ENCODE measurements at places on chromosomes 3 and 15.

DNA sequence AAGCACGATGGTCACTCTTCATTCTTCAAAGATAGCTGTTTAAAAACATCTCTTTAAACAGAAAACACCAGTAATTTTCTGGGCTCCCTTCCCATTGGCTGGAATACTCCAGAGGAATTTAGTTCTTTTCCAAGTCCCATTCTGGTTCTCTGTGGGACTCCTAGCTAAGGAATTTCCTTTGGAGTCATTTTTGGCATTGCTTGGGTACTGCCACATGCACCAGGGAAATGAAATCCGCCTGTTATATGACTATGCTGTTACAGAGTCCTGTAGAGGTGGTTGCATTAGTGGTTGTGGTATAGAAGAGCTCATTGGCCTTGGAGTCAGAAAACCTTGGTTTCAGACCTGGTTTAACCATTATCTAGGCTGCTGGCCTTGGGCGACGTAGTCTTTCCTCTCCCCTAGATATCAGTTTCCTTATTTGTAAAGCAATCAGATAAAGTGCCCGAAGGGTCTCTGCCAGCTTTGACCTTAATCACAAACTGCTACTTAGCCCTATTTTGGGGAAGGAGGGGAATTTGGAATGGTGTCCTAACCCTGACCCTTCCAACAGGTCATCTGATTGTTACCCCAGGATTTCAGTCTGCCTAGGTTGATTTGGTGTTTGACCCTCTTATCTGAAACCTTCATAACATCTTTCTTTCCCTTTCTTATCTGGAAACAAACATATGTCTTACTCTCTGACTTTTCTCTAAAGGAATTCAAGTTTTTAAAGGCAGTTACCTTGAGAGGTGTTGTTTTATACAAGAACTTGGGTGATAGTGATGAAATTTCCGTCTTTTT lies 13.4 kb downstream of the RTP1 start:
- peak; percentile 13 for DNase-seq

DNA sequence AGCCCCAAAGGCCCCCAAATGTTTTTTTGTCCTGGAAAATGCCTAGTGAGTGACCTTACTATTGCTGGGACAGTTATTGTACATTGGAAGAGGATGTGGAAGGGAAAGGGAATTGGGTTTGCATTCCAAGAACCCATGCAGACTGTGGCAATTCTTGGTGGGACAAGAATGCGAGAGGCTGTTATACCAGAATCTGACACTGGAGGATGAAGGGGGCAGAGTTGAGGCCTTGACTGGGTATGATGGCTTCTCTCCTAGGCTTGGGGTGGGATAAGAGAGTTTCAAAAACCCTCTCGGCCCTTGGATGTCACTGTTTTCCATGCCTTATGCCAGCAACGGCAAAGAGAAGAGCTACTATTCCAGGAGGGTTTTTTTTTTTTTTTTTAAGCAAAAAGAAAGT lies 25.3 kb downstream of the IL16 start:
- DNase-seq: no peak

GRCh38 chr15:38129531-38130204 lies 123.0 kb upstream of the SPRED1 start:
- no peak for DNase-seq

DNA sequence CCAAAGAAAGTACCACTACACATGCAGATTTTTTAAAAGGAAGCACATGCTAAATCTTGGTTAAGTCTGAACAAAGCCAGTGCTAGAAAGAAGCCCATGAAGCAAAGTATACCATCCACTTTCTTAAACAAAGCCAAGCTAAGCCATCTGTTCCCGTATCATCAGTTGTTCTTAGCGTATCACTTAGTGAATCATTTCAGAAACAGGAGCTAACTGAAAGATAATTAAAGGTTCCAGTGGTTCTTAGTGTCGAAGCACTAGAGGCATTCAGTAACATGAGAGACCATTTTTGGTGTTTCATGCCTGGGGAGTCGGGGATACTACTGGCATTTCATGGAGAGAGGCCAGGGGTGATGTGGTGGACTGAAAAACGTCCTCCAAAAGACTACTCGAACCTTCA lies 12.8 kb downstream of the UBXN7 start:
- DNase-seq: no peak

DNA sequence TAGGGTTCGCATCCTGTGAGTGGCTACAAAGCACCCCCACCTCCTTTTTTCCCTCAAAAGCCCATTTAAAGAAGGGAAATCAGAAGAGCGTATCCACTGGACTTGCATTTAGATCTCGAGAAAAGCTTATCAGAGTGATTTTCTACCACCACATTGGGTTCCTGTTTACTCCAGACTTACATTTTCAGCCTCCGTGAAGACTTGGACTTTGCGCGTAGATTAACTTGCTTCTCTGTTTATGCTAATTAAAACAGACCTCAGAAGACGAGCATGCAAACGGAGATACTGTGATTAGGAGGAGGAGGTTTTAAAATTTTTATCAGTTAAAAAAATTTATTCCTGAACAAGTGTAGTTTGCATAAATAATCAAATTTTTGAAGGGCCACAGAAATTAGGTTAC lies 115.7 kb downstream of the AKAP13 start:
- no peak for DNase-seq

- no peak for DNase-seq
Measured at GRCh38 chr15:67413770-67414390, 107.1 kb upstream of the C15orf61 start.

GRCh38 chr3:157240408-157240807 lies 80.5 kb upstream of the CCNL1 start:
- DNase-seq: no peak

- DNase-seq: no peak
Measured at GRCh38 chr3:159091936-159092335, 290.1 kb downstream of the MFSD1 start.

GRCh38 chr3:180828723-180829408 lies 83.6 kb upstream of the FXR1 start:
- no peak for DNase-seq

- DNase-seq: no peak
Measured at GRCh38 chr3:174505266-174505665, 353.9 kb upstream of the NAALADL2 start.

GRCh38 chr15:65372787-65373067 lies 5.1 kb downstream of the IGDCC3 start:
- DNase-seq: no peak

DNA sequence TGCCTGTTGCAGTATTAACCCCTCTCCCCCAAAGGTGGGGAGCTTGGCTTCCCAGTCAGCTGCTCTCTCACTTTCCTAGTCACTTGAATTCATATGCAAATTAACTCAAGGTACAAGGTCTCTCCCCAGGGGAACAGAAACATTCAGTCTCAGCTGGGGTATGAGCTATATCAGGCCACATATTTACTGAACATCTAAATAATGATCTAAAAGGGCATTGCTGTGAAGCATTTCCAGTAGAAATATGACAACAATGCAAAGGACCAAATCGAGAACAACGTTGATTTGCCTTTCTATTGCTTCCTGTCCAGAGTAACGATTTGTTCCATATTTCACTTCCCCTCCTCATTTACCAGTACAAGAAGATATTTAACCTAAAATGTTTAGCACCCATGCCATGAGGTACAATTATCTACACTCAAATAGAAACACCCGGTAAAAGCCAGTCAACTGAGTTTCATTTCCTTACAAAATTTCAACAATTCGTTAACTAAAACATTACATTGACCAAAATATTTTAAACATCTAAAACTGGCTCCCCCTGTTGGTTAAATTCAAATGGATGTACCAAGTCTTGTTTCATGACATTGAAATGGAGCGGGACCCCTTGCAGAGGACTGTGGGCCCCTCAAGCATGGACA lies 36.5 kb upstream of the KLHL6 start:
- no peak for DNase-seq

DNA sequence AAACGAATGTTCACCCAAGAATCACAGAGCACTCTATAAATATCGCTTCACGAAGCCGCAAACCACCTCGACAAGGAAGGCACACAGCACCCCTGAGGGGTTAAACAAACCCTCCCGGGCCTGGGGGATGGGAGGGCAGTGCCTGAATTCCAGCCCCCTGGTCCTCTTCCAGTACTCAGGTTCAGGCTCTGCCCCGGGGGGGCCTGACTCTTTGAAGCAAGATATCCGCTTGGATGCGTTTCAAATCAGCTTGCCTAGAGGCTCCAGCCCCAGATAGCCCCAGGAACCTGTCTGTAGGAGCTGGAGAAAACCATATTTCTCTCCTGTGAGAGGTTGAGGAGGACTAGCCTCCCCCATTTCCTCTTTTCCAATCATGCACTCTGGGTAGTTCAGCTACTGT lies 194.7 kb downstream of the WNT5A start:
- no peak for DNase-seq

GRCh38 chr3:156307704-156308103 lies 187.3 kb downstream of the KCNAB1 start:
- DNase-seq: no peak

DNA sequence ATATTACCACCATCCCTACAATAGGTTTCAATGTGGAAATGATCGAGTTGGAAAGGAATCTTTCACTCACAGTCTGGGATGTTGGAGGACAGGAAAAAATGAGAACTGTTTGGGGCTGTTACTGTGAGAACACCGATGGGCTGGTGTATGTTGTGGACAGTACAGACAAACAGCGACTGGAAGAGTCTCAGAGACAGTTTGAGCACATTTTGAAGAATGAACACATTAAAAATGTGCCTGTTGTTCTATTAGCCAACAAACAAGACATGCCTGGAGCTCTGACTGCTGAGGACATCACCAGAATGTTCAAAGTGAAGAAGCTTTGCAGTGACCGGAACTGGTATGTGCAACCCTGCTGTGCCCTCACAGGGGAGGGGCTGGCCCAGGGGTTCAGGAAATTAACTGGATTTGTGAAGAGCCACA lies 510 bp downstream of the ARL14 start:
- no peak for DNase-seq

DNA sequence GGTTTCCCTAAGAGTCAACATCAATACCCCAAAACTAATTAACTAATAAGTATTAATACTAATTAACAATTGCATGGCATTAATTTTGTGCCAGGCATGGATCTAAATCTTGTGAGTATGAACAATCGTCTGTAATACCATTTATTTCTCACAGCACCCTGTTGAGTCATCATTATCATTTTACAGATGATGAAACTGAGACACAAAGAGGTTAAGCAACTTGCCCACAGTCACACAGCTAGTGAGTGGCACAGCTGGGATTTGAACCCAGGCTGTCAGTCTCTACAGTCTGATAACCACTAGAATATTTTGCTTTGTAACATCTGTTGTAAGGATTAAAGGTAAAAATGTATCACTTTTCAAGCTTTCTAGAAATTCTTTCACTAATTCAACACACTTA lies 423.4 kb upstream of the WNT5A start:
- no peak for DNase-seq

DNA sequence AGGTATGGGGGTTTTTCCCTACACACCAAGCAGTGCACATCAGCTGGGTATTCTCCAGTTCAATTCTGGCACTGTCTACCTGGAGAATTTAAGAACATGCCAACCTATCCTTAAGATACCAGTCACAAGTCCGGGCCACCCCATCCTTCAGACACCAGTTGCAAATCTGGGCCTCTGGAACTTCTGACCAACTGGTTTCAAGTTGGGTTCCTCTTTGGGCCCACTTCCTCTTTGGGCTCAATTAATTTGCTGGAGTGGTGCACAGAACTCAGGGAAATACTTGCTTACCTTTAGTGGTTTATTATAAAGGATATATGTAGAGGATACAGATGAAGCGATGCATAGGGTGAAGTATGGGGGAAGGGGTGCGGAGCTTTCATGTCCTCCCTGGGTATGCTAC lies 25.3 kb downstream of the GLCE start:
- no peak for DNase-seq

DNA sequence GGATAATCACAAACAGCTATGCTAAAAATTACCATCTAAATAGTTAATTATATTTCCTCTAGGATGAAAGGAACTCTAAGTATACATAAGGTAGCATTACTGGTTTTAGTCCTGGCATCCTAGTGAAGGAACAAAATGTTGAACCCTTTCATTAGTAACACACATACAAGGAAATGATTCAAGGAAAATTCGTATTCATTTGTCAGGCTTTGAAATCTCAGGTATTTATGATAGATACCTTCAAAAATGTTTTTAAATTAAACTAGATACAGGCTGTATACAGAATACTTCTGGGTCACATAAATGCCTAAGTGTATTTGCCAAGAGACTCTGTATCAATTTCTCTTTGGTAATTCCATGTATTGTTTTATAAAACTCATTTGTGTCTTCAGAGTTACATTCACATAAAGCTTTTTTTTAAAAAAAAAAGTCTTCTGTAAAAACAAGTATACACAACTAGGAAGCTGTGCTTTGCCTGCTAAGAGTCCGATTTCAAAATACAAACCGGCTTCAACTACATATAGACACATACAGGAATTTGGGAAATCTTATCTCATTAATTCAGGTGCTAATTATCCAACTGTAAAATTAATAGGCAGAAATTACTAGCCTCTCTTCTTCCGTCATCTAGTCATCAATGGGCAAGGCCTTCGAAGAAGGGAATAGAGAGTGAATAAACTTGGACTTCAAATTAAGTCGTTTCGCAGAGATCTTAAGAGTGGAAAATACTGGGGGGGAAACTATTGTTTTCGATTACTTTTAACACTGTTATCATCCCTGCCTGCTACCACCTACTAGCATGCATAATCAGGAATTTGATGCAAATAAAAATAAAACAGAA lies 1.3 kb downstream of the SECISBP2L start:
- peak; percentile 32 for DNase-seq

GRCh38 chr15:52263563-52264282 lies 31.9 kb downstream of the MYO5C start:
- DNase-seq: no peak

- DNase-seq: no peak
Measured at GRCh38 chr3:156161172-156161571, 40.8 kb downstream of the KCNAB1 start.

- DNase-seq: no peak
Measured at GRCh38 chr3:44159696-44160300, 81.9 kb upstream of the TOPAZ1 start.

GRCh38 chr15:38846346-38846745 lies 281.7 kb upstream of the RASGRP1 start:
- no peak for DNase-seq

DNA sequence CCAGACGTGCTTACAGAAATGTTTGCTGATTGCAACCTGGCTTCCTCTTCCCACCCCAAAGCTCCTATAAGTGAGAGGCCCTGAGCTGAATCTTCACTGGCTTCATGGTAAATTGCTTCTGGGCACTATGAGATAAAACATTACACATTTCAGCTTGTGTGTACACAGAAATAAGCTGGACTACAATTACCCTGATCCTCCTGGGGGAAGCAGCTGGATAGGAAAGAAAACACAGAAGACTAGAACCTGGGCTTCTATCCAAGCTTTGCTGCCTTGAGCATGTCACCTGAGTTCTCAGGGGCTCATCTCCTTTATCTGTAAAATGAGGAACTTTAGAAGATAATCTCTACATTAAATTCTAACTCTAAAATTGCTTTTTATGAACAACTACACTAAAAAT lies 40.3 kb downstream of the THBS1 start:
- no peak for DNase-seq

DNA sequence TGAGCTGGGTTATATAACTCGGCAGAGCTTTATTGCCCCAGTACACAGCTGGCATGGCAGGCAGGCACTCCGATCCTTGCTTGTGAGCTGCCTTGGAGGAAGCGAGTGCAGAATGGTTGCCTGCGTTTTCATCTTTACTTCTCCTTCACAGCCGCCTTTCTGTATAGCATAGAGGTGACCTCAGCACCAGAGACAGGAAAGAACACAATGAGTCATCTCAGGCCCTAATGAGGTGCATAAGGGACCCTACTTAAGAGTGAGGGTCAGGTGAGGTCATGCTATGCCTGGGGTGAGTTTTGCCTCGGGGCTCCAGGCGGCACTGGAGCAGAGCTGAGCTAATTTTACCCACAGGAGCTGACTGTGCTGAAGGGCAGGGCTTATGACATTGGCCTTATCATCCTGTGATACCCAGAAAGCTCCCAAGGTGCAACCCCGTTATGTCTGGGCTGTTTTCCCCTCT lies 43.5 kb downstream of the LPP start:
- DNase-seq: no peak

Measured in erythroblast (primary cell).